ENCODE measurements at places on chromosomes 1 and 21.

- no peak for DNase-seq
Measured at GRCh38 chr1:154353460-154353904, 28.2 kb downstream of the ATP8B2 start.

DNA sequence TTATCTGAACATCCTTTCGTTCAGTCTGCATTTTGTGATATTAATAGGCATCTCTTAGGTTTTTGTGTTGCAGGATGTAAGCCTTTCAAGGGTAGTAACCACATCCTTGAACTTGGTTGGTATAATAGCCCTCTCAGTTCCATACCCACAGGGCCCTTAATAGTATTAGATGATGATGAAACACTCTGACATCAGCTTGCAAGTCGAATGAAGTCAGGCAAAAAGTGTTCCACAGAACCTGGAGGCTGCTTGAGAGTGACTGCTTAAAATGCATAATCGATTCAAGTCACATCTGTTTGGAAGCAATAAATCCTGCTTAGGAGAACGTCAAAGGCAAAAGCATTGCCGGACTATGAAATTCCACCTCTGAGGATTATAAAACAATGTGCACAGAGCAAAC, 415.6 kb upstream of the KAZN start:
- DNase-seq = no peak

DNA sequence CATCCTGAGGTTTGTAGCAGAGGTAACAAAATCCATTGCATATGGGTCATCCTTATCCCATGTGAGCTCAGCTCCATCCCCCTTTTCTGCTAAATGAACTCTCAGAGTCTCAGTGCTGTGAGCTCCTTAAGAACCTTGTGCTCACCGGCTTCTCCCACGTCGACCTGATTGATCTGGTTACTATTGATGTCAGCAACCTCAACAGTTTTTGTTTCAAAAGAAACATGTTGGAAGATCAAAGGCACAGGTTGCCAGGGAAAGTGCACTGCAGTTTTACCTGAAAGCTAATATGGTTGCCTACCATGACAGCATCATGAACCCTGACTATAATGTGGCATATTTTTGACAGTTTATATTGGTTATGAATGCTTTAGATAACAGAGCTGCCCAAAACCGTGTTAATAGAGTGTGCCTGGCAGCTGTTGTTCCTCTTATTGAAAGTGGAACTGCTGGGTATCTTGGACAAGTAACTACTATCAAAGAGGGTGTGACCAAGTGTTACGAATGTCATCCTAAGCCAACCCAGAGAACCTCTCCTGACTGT, 131.4 kb downstream of the HS2ST1 start:
- DNase-seq = no peak

- DNase-seq = no peak
Measured at GRCh38 chr1:240501115-240501514, 110.8 kb downstream of the GREM2 start.

- DNase-seq = no peak
Measured at GRCh38 chr1:245978915-245979314, 528.2 kb downstream of the SMYD3 start.

GRCh38 chr21:15098181-15098580, 33.4 kb upstream of the NRIP1 start:
- DNase-seq = no peak

DNA sequence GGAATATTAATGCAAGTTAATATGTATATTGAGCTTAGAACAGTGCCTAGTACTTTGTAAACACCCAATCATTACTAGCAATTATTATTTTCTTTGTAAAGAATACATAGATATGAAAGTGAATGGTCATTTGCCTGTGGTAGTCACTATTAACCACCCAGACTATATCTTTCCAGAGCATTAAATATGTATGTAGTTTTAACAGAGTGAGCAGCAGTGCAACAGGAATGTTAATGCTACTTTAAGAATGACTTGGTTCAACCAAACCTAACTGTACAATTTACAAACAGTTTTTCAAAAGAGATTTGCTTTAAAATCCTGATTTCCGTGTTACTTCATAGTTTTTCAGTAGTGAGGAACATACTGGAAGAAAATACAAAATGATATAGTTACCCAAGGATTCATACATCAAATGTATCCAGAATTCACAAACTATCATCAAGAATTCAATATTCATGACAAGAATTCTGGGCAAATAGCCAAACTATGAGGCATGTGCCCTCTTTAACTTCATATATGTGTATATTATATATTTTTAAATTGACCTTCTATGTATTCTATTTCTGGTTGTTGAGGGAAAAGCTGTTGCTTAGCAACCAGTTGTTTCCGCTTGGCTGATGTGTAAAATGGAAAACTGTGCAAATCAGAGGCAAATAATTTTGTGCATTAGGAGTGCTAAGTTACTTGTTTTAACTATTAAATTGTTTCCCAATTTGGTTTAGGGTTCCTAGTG, 34.9 kb upstream of the IVNS1ABP start:
- DNase-seq = no peak

- DNase-seq = no peak
Measured at GRCh38 chr1:44084998-44085675, 33.5 kb upstream of the KLF17 start.

GRCh38 chr1:193115629-193116227, 6.1 kb upstream of the CDC73 start:
- DNase-seq = peak; percentile 86

- no peak for DNase-seq
Measured at GRCh38 chr1:43854473-43854872, 79.1 kb upstream of the ARTN start.

GRCh38 chr1:8728464-8728863, 89.0 kb downstream of the RERE start:
- no peak for DNase-seq

GRCh38 chr1:44672961-44673674, 1.2 kb downstream of the TMEM53 start:
- no peak for DNase-seq

- DNase-seq = no peak
Measured at GRCh38 chr1:5108740-5109139, 454.3 kb downstream of the AJAP1 start.

DNA sequence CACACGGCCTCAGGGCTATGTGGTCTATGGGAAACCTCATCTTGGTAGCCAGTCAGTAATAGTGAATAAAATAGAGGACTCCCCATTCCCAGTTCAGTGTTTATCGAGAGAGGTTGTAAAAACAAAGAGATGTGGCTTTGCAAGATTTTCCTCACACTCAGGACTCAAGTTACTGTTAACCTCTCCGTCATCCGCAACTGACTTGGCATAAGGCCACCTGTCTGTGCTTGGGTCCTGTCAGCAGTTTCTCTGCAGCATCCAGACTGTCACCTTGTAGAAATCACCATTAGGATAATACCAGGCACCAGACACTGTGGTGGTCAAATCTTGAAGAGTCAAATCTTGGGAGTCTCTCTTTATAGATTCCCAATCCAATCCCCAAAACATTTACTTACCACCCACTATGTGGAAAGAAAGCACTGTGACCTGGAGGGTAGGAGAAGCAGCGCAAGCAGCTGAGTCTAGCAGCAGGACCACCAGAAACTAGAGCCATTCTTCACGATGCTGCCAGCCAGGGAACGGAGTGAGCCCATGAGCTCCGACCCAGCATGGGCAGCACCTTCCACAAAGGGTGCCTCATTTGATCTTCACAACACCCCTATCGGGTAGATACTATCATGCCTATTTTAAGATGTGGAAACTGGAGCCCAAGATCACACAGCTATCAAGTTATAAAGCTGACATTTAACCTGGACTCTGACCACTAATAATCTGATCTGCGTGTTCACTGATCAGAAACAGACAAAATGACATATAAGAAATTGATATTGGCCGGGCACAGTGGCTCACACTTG, 5.6 kb upstream of the GPR25 start:
- no peak for DNase-seq

DNA sequence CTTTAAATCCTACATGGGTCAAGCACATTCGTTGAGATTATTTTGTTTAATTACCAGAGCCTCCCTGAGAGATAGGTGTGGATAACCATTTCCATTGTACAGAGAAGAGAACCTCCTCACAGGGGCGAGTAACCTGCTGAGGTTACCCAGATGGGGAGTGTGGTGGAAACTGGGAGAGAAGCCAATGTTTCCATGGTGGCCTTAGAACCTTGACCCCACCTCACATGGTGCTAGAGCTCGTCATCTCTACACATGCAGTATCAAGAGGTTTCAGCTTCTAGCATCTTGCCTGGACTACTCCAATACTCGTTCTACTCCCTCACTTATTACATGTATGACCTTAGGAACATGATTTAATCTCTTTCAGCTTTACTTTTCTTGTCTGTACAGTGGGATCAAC, 4.8 kb downstream of the REG4 start:
- DNase-seq = no peak

- DNase-seq = no peak
Measured at GRCh38 chr1:221937155-221937953, 195.5 kb upstream of the DUSP10 start.

DNA sequence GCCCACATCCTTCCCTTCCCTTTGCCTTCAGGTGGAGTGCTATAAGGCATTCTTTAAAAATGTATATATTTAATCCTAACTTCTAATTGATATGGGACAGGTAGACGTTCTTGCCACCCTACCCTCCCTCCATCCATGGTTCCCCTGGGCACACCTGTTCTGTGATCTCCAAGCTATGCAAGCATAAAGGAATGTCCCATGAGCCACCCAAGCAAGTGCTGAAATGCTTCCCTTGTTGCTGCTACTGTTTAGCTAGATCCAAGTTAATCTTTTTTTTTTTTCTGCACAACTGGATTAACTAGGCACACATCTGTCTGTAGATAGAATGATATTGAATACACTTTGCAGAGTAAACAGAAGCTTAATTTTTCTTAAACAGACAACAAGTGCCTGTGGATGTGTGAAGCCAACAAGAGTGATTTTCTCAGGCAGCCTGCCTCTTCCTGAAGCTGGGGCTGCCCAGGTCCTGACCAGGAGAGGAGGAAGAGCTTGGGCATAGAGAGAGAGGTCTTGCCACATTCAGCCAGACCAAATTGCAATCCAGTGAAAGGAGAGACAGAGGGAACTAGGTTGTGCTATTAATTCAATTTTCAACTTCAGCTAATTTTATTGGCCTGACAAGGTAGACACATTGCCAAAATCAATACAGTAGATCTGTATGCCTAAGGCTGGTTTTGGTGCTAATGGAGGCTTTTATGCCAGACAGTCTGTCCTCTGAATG, 28.2 kb upstream of the ATP1B1 start:
- DNase-seq = no peak

DNA sequence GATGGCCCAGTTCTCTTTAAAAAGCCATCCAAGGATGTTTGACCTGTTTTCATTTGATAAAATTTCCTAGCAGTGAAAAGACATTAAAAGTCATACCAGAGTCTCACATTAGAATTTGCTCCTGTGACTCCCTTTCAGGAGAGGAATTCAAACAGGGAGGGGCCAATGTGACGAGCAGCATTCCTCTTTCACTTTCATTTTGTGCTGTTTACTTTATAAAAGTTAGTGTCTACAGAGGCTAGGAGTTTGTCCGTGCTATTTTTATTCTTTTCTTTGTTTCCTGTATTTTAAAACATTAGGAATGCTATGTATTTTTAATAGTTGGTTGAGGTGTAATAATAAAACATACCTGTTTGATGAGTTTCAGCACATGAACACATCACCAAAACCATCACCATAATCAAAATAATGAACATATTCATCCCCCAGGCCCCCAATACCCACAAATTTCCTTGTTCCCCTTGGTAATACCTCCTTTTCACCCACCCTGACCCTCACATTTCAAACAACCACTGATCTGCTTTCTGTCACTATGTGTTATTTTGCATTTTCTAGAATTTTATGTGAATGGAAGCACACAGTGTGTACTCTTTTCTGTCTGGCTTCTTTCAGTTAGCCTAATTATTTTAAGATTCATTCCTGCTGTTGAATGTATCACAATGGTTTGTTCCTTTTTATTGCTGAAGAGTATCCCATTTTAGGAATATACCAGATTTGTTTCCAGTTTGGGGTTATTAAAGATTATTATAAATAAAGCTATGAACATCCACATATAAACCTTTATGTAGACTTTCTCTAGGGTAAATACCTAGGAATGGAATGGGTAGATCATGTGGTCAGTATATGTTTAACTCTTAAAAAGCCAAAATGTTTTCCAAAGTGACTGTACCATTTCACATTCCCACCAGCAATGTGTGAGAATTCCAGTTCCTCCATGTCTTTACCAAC, 129.5 kb downstream of the TENT5C start:
- DNase-seq = no peak

DNA sequence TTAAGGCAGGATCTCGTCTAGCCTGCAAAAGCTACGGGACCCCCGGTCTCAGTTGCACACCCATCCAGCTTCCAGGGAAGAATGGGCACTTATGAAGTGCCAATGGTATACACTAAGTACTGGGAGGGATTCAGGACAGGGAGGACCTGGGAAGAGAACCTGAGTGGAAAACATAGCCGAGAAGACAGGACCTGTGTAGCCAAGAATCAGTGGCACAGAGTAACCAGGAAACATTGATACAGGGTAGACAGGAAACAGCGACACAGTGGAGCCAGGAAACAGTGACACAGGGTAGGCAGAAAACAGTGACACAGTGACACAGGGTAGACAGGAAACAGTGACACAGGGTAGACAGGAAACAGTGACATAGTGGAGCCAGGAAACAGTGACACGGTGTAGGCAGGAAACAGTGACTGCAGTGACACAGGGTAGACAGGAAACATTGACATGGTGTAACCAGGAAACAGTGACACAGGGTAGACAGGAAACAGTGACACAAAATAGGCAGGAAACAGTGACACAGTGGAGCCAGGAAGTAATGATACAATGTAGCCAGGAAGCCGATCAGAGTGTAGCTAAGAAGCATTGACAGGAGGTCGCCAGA, 138.0 kb upstream of the ARHGEF16 start:
- DNase-seq = no peak

- DNase-seq = no peak
Measured at GRCh38 chr21:35350965-35351364, 301.9 kb upstream of the RUNX1 start.

GRCh38 chr1:227357171-227357926, 39.1 kb upstream of the CDC42BPA start:
- no peak for DNase-seq

Measured in epithelial cell of prostate (primary cell).